ENCODE measurements at places on chromosomes 7 and 10.

- DNase-seq: no peak
Measured at GRCh38 chr10:19946791-19947190, 130.6 kb downstream of the PLXDC2 start.

- no peak for DNase-seq
Measured at GRCh38 chr10:130045091-130045652, 65.5 kb downstream of the C10orf143 start.

DNA sequence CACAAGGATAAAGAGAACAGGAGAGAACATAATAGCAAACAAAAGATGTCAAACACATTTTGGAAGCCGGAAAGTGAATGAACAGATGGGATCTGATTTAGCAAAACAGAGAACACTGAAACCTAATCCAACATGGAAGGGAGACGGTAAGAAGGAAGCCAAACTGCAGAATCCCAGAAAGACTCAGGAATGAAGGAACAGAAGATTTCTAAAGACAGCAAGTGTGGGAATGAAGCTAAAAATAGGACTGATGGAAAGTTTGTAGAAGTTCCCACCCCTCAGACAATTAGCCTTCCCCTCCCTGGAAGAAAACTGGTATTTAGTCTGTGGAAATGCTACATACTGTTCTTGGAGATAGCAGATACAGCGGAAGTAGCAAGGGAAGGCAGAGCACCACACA lies 40.8 kb downstream of the SLC16A12 start:
- no peak for DNase-seq

- DNase-seq: no peak
Measured at GRCh38 chr10:64037071-64037661, 516.0 kb downstream of the REEP3 start.

DNA sequence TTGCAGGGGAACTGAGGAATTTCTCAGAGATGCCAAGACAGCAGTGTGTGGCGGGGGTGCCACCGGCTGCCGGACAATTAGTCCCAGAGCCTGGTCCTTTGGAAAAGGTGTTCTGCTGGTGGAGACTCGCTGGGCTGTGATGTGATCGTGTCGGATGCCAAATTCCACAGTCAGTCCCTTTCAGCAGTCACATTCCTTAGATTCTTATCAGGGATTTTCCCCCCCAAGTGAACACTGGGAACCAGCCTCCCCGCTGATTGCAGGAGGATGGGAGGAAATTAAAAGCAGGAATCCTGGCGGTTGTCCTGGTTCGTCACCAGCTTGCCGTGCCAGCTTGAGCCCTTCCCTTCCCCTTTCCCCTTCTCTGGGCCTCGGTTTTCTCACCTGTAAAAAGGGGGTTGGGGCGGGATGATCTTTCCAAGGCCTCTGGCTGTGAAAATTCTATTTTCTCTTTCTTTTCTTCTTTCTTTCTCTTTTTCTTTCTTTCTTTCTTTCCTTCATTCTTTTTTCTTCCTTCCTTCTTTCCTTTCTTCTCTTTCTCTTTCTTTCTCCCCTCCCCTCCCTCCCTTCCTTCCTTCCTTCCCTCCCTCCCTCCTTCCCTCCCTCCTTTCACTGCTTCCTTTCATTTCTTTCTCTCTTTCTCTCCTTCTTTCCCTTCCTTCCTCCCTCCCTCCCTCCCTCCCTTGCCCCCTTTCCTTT lies 39.6 kb downstream of the COL26A1 start:
- no peak for DNase-seq

DNA sequence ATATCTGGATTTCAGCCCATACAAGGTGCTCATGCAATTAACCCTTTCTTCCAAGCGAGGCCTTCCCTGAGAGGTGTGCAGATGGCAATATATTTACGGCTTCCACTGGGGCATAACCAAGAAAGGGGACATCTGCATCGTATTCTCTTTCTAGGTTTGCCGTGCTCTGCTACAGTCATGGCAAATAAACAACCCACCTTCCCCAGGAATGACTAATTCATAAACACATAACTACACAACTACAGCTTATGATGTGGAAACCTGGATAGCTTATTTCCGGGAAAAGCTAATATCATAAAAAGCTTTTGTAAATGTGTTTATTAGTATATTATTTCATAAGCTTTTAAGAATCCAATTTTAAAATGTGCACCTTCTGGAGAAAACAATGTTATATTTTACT lies 120.0 kb downstream of the CAMK1D start:
- DNase-seq: no peak

- no peak for DNase-seq
Measured at GRCh38 chr7:103795107-103795506, 194.4 kb downstream of the RELN start.

GRCh38 chr7:94239661-94240234 lies 154.9 kb upstream of the COL1A2 start:
- no peak for DNase-seq

DNA sequence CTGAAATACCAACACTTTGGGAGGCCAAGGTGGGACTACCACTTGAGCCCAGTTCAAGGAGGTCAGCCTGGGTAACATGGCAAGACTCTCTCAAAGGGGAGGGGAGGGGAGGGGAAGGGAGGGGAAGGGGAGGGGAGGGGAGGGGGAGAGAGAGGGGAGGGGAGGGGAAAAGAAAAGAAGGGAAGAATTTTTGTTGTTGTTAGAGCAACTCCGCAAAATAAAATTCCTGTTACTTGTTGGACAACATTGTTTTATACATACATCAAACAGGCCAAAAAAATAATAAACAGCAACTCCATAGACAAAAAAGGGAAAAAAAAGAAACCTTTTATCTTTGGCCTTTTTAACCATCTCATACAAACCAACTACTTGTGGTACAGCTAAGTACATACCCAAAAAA lies 57.3 kb upstream of the TRIM24 start:
- DNase-seq: no peak

DNA sequence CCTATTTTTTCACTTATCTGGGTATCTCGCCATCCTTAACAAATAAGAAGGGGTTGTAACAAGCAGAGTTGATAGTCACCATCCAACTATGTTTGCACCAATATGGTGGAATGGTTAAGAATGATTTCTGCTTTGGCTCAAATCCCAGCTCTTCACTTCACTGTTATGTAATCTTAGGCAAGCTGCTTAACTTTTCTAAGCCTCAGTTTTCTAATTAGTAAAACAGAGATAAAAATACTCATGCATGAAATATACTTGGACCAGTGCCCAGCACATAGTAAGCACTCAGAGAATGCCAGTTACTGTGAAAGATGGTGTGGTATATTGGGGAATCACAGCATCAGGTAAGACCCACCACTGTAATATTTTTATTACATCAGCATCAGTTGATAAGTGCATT lies 33.6 kb downstream of the ABCB1 start:
- no peak for DNase-seq

DNA sequence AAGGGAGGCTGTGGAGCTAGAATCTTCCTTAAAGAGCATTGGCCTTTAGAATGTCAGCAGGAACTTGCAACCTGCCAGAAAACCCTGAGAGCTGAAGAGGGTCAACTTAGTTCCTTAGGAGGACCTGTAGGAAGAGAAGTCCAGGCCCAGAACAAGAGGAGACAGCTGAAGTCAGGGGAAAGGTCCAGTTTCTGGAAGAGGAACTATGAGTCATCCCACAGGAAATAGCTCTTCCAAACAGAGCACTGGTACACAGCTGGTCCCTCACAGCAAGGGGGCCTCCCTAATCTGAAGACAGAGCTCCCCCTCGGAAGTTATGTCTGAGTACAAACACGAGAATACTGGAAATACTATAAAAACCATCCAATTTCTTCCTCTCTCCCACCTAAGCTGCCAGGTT lies 98.9 kb downstream of the HERPUD2 start:
- DNase-seq: no peak

DNA sequence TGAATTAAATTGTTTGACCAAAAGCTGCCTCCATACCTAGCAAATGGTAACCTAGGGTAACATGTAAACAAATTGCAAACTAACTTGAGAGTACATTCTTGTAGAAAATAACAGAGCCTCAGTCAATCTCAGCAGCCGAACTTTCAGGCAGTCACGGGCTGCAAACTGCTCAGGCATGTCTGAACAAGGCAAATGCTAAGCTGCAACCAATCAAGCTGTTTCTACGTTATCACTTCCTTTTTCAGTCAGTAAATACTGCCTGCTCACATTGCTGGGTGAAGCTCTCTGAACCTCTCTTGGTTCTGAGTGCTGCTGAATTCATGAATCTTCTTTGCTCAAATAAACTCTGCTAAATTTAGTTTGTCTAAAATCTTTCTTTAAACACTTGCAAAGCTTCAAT lies 1212.4 kb downstream of the SORCS1 start:
- no peak for DNase-seq

GRCh38 chr7:101597941-101598340 lies 31.2 kb downstream of the MYL10 start:
- no peak for DNase-seq

- no peak for DNase-seq
Measured at GRCh38 chr10:21171197-21171935, 274.3 kb upstream of the NEBL start.

- DNase-seq: no peak
Measured at GRCh38 chr7:1096156-1097119, 8.5 kb downstream of the GPER1 start.

- DNase-seq: no peak
Measured at GRCh38 chr10:99569961-99570360, 37.2 kb downstream of the NKX2-3 start.

DNA sequence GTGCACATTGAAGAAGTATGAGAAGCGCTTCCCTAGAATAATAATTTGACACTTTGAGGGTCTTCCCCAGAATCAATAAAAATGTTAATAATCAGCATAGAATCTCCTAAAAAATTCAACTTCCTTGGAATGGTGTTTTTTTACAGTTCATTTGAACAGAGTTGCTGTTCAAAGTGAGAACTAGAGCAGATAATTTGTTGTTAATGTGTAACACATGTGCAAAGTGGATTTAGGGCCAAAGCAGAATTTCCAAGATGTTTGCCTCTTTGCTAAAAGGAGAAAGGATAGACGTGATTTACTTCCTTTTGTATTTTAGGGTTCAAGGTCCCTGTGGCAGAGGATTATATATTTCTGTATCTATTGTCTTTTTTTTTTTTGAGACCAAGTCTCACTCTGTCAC lies 73.8 kb downstream of the ZNF277 start:
- DNase-seq: no peak

- no peak for DNase-seq
Measured at GRCh38 chr7:49885593-49886285, 112.3 kb downstream of the VWC2 start.

DNA sequence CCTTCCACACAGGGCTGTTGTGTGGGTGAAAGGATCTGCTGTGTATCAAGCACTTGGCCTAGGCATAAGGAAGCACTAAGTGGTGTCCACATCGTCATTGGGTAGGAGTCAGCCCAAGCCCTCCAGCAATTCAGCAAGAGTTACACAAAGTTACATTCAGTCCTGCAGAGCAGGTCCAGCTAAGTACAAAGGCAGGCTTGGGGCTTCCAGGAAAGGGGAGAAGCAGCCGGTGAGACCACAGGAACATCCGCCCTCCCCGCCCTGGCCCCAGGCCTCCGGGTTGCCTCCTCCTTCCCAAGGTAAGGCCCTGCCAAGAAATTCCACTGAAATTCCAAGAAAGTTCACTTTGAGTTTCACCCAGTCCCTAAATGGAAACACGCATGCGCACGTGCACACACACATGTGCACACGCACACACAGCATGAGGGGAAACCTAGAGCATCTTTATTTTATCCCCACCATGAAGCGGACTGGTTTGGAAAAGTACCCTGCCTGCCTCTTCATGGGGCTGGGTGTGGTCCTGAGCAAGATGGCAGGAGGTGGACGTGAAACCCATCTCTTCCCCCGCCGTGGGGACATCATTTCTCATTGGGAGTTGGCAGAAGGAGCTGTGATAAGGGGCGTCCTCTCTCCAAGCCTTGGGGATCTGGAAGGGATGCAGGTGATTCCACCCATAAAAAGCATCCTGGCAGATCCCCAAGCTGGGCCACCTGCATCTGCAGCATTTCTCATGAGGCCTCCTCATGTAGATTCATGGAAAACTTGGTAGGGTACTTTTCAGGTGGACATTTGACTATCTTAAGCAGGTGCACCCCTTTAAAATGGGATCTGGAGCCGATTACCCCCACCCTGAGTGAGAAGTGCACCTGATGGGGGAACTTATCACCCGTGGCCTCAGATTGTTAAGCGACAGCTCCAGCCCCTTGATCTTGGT lies 69.1 kb upstream of the NANOS1 start:
- no peak for DNase-seq

DNA sequence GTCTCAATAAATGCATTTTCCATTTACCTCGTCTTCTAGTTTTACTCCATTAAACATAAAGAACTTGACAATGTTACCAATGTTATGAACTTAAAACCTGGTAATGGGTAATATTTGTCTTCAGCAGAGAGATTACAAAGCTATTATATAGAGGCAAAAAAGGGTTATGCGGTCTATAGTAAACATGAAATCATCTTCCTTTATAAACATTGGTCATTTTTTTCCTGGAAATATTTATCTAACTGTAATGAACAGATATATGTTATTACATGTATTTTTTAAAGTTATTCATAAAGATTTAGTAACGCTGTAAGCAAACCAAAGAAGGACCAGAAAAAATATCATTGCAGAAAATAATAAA lies 1.3 kb downstream of the VWDE start:
- DNase-seq: no peak

DNA sequence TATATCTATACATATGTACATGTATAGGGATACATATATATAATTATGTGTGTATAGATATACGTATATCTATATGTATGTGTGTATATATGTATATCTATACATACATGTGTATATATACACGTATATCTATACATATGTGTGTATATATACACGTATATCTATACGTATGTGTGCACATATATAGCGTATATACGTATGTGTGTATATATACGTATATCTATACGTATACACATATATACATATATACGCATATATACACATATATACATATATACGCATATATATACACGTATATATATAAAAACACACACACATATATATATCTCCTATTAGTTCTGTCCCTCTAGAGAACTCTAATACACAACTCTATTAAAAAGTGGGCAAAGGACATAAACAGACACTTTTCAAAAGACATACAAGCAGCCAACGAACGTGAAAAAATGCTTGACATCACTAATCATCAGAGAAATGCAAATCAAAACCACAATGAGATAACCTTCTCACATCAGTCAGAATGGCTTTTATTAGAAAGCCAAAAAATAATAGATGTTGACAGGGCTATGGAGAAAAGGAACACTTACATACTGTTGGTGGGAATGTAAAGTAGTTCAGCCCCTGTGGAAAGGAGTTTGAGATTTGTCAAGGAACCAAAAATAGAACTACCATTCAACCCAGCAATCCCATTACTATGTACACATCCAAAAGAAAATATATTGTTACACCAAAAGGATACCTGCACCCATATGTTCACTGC lies 22.0 kb upstream of the TMEM120A start:
- no peak for DNase-seq

- DNase-seq: no peak
Measured at GRCh38 chr10:113273181-113274163, 279.4 kb upstream of the HABP2 start.

DNA sequence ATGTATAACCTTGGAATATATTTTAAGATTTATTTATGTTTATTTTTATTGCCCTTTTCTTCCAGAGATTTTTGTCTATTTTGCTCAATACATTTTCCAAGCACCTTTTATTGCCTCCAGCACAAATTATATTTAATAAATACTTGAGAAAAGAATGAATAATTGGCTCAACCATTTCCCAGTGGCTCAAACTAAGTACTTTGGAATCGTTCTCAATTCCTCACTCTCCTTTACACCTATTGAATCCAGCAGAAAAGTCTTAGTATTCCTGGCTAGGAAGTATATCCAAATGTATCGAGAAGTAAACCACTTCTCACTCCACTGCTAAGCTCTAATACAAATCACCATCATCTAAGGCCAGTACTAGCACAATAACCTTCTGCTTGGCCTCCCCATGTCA lies 276.1 kb downstream of the NEBL start:
- DNase-seq: no peak

All from activated gamma-delta T cell treated with anti-CD3 and anti-CD28 coated beads, Interleukin-2, amount 50 U/mL, for 16 hours (primary cell).